ENCODE measurements at places on chromosomes 3 and 15. TPM values are rescaled to one million over a fixed set of nuclear protein-coding genes. Genes with fewer than 3 reads are reported as not detected.

EID1 gene
- 238 TPM for polyA plus RNA-seq

RAB6B gene
- polyA plus RNA-seq, result 3.0 TPM

PYGO1 gene
- polyA plus RNA-seq, result 6.7 TPM

MYRIP gene
- polyA plus RNA-seq, result 0.15 TPM

SMCO1 gene
- not detected for polyA plus RNA-seq

HHATL gene
- not detected for polyA plus RNA-seq

DNA sequence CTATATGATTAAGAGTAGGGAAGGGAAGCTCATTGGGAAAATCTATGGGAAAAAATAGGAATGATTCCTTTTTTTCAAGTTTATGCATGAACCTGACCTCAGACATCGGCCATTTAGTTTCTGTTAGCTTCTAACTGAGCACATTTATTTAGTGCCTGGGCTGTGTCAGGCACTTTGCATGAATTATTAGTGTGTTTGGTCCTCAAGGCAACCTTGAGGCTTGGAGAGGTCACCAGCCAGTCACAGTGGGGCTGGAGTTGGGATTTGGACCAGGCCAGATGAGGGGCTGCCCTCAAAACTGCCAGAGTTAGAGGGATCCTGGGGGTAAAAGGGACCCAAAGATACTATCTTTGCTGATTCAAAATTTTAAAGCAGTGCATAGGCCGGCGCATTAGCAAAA, 8.1 kb downstream of the SIAH2 start:
- no peak for DNase-seq

- no peak for DNase-seq
Observed at GRCh38 chr3:161100994-161101393, 4.2 kb downstream of the B3GALNT1 start.

DNA sequence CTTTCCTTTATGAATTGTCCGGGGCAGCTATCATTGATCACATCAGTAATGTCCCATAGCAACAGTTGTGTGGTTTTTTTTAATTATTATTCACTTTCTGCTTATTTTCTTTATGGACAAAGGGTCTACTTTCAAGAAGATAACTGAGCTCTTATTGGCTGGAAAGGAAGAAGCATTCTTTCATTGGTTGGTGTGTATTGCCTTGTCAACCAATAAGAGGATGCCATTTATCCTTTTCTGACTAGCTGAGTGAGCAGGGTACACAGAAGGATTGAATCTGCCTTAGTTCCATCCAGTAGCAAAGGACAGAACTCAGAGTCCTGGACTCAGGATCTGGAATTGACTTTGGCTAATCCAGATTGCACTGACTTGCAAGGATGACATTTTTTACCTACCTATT, 13.2 kb upstream of the AEN start:
- no peak for DNase-seq

DNA sequence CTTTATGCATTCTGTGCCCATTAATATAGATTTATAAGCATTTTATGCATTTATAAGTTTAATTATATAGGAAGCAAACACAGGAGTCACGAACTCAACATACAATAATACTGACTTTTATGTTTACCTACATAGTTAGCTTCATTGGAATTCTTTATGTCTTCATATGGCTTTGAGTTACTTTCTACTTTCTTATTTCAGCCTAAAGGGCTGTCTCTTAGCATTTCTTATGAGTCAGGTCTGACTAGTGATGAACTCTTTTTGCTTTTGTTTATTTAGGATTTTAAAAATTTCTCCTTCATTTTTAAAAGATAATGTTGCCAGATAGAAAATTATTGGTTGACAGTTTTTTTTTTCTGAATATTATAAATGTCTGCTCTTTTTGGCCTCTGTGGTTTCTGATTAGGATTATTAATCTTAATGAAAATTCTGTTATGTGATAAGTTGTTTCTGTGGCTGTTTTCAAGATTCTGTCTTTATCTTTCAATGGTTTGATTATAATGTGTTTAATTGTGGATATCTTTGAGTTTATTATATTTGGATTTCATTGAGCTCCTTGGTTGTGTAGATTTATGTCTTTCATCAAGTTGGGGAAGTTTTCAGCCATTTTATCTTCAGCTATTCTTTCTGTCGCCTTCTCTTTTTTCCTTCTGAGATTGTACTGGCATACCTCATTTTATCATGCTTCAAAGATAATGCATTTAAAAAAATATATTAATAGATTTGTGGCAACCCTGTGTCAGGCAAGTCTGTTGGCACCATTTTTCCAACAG, 54.3 kb downstream of the ATP2C1 start:
- DNase-seq, result no peak

- DNase-seq, result no peak
Observed at GRCh38 chr3:134696155-134696554, 45.3 kb upstream of the KY start.

- DNase-seq, result no peak
Observed at GRCh38 chr15:83364501-83364900, 80.0 kb upstream of the BNC1 start.

GRCh38 chr3:188491276-188491687, 337.3 kb downstream of the LPP start:
- no peak for DNase-seq

DNA sequence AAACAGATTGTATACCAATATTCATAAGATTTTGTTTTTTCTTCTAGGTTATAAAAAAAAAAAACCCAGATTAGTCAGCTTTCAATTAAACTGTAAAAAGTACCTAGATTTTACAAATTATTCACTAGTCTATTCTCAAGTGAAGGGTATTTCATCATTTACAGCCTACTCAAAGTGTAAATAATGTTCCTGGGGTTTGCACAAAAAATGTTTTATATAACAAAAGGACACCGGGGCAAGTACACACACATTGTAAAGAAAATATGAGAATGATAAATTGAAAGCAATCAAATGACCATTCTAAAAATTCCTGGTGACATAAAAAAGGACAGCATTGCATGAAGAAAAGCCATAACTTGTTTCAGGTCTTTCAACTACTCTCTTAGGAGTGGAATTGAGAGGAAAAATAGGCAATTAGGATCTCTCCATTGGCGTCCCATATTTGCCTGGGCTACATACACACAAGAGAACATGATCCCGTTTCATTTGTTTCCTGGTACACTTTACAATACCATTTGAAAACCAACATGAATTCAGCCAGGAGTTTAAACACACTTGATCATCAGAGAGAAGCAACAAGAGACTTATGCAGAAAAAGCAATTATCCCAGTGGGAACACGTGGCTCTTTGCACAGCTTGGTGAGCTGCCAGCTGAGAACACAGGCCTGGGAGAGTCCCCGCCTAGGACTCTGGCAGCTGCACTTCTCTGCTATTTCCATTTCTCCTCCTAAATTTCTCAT, 1039.2 kb downstream of the ROBO1 start:
- no peak for DNase-seq

DNA sequence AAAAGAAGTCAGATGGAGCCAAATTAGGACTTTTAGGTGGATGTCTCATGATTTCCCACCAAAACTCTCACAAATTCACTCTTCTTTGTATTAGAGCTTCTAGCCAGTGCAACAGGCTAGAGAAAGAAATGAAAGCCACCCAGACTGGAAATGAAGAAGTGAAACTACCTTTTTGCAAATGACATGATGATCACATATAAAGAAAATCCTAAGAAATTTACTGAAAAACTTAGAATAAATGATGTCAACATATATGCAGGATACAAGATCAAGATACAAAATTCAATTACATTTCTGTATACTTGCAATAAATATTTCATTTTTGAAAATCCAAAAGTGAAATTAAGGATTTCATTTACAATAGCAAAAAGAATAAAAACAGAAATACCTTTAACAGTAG, 110.8 kb downstream of the LRIG1 start:
- DNase-seq, result no peak

- DNase-seq, result no peak
Observed at GRCh38 chr3:109109574-109109973, 8.4 kb downstream of the MORC1 start.

- DNase-seq, result no peak
Observed at GRCh38 chr3:28973609-28974008, 307.3 kb upstream of the RBMS3 start.

GRCh38 chr3:195385526-195385925, 57.3 kb downstream of the ACAP2 start:
- peak; percentile 5 for DNase-seq

DNA sequence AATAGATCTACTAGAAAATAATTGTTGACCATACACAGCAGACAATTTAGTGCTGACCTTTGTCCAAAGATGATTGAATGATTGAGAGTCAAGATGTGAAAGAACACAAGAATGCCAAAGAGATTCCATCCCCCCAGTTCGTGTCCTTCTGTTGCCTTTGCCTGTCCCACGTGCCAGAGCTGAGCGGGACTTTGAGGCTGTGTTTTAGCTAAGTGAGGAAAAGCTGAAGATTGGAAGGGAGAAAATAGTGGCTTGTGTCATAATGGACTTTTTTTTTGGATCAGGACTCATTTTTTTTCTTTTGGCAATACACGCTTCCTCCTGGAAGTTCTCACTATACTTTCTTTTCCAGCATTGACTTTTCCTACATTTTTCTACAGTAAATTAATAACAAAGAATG, 206.6 kb upstream of the MDFIC2 start:
- no peak for DNase-seq

DNA sequence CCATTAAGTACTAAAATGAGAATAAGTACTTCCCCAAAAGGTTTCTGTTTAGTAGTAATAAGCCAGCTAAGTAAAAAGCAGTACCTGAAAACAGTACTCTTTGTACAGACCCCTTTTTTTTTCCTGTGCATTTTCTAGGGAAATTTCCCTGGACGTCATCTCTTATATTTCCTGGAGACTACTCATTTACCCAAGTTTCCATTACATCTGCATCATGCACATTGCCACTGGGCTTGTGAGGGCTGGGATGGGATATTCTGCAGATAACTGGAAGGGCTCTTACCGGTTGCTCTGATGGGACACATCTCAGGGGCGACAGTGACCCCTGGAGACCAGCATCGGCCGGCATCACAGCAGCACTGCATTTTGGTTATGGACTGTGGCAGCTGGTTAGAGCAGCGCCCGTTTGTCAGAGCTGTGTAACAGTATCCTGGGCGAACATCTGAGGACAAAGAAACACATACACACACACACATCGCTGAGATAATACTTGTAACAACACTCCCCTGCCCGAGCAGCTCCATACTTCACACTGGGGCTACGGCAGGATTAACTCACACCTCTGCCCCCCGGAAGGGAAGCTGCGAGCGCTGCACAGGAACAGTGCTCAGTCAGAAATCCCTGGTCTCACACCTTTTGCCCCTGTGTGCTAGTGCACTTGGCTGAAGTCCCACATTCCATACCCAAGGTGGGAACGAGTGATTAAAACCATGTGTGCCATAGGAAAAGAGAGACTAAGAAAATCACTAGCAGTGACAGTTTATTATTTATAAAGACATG, 124.9 kb downstream of the FBN1 start:
- DNase-seq, result no peak

Data from BJ (cell line).